Fibroblast of skin of abdomen (primary cell): ENCODE measurements at places on chromosomes 4 and X.
A peak's percentile ranks its signal among the peaks of the same experiment; 100 is the strongest.

DNA sequence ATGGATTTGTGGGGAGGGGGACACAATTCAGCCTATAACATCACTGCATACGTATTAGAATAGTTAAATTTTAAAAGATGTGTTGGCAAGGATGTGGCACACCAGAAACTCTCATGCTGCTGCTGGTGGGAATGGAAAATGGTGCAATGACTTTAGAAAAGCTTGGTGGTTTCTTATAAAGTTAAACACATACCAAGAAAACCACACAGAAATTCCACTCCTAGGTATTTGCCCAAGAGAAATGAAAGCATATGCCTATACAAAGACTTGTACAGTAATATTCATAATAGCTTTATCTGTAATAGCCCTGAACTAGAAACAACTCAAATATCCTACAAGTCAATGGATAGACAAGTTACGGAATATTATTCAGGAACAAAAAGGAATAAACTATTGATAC lies 71.3 kb upstream of the PDHA1 start:
- peak; percentile 4 for DNase-seq

GRCh38 chr4:130646886-130647285 lies 1550.9 kb downstream of the C4orf33 start:
- no peak for DNase-seq

DNA sequence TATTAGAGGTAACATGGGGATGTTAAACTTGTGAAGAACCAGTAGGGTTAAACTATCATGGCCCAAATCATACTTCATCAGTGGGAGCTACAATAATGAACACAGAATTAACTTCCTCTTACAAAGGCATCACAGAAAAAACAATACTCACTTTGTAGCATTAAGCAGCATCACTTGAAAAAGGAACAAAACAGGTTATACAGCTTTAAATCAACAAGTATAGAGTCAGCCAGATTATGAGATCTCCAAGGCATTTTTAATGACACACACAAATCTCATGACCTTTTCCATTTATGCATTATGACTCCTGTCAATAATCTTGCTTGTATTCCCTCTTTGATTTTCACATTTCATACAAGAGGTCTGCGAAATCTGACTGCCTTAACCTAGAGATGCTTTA lies 18.3 kb downstream of the FBXL5 start:
- no peak for DNase-seq

DNA sequence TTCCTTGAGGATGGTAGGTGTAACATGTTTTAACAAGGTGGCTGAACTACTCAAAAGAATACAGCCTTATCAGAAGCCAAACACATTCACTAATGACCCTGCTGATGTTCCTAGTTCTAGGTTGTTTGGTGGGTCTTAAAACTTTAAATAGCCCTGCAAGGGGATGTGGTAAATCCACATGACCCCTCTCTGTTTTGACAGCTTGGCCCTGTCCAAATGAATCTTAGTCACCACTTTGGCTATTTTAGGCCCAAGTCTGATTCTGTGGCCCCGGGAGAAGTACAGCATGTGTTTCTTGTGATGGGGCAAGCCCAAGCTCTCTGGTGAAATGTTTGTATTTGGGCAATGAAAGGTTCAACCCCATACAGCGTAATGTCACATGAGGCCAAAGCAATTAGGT lies 54.5 kb upstream of the GPR34 start:
- DNase-seq, result no peak

DNA sequence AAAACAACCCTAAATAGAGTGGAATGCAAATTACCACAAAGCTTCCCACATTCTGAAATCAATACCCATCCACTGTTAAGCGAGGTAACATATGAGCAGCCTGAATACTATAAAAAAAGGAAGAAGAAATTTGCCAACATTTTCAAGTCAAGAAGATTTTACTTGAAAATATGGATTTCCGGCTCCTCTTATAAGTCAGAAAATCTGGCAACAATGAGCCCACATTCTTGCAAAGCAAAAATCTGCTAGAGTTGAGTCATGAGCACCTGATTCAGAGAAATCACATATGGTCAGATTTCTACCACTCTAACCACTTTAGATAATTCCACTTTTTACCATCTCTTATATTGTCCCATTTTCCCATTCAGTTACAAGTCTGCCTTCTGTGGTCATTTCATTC lies 395.7 kb downstream of the DTHD1 start:
- DNase-seq, result no peak

DNA sequence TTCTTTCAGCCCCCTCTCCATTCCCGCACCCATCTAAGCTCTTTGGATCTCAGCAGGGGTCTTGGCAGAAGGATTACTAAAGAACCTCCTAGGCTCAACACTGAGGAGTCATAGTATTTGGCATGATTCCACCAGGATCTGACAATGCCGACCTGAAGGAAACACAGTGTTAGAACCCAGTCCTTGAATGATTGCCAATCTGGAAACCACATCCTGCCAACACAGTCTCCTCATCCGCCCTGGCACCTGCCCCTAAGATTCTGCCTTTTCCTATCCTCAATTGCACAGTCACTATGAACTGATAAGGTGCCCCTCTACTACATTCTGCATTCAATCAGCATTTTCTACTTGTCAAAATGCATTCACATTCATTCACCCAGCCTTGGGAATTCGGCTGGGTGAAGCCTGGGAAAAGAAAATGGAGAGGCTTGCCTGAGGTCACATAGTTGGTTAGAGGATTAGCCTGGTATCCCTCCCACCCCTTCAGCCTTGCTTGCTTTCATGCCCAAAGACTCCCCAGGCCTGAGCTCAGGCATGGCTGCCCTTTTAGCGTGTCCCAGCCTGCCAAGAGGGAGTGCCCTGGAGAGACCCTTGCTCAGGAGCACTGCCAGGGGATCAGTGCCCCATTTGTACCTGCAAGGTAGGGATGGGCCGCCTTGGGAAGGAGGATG lies 2.2 kb upstream of the CLDN2 start:
- DNase-seq, result peak; percentile 56

- no peak for DNase-seq
These were observed 24.3 kb downstream of the FAM149A start for GRCh38 chr4:186128842-186129241.

DNA sequence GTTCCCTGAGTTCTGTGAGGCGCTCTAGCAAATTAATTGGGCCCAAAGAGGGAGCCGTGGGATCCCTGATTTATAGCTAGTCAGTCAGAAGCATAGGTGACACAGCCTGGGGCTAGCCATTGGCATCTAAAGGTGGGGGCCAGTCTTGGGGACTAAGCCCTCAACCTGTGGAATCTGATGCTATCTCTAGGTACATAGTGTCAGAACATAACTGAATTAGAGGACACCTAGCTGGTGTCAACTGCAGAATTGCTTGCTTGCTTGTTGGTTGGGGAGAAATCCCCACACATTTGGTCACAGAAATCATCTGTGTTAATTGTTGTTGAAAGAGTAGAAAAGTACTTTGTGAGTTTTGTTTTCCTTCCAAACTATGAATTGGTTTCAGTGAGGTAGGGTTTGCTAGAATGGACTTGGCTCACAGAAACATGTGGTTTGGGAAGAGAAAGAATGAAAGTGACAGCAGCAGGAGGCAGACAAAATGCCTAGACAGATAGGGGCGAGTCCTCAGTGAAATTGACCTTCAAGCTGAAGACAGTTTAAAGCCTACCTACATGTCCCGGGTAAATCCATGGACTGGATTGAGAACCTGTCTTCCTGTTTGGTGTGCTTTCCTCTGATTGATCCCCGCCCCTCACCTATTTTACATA lies 12.8 kb upstream of the GPR82 start:
- no peak for DNase-seq

- peak; percentile 75 for DNase-seq
These were observed 772 bp upstream of the WNK3 start for GRCh38 chrX:54358424-54359211.

DNA sequence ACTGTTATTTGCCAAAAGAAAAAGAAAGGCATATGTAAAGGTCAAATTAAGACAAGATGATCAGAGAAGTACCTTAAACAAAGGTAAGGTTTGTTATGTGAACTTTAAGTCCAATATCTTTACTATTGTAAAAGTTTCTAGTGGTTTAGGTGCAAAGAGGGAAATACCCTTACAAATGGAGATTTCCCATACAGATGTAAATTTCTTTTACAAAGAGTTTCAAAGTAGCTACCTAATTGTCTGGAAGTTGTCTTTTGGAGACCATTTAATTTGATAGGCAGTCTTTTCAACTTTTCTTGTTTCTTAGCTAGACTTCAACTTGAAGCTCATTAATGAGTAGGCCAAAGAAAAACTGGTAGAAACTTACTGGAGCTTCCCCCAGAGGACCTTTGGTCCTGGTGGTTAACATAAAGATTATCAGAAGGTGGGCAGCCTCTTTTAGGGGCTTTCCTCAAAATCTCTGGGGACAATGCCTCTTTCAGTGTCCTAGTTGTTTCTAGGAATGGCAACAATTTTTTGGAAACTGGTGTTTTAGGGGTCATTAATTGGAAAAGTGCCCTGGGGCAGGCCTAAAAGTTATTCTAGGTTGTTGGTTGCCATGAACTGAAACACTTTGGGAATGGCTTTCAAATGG lies 297.3 kb downstream of the GUCY2F start:
- no peak for DNase-seq

DNA sequence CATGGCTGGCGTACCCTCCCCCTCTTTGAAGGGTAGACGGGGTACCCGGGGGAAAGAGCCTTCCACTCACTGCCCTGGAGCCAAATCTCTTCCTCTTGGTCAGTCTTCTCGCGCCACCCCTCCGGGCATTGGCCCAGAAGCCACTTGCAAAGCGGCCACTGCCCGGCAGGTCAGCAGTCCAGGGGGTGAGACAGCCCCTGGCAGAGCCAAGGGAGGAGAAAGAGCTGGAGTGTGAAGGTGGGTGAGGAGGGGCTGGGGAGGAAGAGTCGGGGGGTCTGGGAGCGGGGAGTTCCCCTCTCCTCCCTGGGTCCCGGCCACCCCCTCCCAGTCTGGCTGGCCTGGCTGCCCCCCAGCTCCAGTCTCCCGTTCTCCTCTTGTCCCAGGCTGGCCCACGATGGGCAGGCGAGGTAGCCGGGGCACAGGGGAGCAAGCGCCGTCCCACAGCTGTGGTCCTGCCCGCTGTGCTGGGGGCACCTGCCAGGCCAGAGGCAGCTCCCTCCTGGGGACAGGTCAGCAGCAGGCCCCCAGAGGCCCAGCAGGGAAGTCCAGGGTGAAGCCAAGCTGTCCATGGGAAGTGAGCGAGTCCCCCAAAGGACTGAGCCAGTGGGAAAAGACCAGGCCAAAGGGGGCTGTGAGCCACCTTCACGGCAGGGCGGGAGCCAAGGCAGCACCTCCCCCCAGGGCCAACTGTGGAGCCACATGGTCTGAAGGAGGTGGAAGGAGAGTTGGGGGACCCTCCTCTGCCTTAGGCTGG lies 21.6 kb upstream of the DUSP9 start:
- no peak for DNase-seq

- DNase-seq, result no peak
These were observed 2.4 kb downstream of the WDR44 start for GRCh38 chrX:118348186-118348810.

DNA sequence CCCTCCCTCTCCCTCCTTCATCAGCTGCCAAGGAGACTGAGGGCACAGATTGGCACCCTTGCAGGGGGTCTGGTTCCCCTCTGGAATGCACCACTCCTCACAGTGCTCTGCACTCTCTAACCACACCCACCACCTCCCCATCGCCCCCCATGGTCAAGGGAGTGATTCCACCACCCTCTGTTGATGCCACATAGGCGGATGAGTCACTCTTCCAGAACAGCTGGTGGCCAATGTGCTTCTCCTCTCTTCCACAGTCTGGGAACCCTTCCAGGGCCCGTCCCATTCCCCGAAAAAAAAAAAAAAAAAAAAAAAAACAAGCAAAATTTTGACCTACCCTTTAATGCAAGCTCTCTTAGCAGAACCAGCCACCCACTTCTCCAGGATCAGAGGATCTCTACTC lies 341.3 kb upstream of the KLF3 start:
- DNase-seq, result peak; percentile 87

GRCh38 chr4:95038791-95039190 lies 281.0 kb downstream of the BMPR1B start:
- DNase-seq, result peak; percentile 6

- DNase-seq, result peak; percentile 9
These were observed 353.4 kb downstream of the SPRY1 start for GRCh38 chr4:123750044-123750443.

- peak; percentile 71 for DNase-seq
These were observed 50.3 kb downstream of the MAML3 start for GRCh38 chr4:140103676-140104075.

DNA sequence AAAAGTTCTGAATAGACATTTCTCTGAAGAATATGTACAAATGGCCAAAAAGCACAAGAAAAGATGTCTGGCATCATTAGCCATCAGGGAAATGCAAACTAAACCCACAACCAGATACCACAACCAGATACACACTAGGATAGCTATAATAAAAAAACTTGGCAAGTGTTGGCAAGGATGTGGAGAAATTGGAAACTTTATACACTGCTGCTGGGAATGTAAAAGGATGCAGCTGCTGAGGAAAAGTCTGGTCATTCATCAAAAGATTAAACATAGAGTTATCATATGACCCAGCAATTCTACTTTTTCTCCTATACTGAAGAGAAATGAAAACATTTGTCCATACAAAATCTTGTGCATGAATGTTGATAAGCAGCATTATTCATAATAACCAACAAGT lies 92.3 kb downstream of the UCHL1 start:
- DNase-seq, result peak; percentile 18

- DNase-seq, result no peak
These were observed 23.8 kb downstream of the GRIA2 start for GRCh38 chr4:157244348-157244747.

DNA sequence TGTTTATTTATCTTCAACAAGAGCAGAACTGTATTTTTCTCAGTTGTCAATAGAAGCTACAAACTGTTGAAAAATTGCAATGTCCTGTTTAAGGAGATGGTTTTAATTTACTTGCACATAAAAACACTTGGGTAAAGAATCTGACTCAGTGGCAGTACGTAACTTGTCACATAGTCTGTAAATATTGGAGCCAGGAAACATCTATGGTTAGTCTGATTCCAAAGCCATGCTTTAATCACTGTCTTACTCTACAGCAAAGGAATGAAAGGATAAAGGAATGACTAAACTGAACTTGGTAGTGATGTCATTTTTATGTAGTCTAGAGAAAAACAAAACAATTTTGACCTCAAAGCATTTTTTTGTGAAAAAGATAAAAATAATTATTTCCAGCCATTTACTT lies 537.2 kb downstream of the STIM2 start:
- DNase-seq, result peak; percentile 77

DNA sequence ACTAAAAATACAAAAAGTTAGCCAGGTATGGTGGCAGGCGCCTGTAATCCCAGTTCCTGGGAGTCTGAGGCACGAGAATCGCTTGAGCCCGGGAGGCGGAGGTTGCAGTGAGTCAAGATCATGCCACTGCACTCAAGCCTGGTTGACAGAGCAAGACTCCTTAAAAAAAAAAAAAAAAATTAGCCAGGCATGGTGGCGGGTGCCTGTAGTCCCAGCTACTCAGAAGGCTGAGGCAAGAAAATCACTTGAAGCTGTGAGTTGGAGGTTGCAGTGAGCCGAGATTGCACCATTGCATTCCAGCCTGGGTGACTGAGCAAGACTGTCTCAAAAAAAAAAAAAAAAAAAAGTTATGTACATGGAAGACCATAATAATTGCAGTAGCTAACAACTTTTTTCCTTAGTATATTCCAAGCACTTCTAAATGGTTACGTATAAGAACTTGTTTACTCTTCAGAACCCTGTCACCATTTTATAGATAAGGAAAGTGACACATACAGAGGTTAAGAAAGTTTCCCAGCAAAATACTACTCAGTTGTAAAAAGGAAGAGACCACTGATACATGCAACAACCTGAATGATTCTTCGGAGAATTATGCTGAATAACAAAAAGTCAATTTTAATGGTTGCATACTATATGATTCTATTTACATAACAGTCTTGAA lies 24.5 kb downstream of the RUFY3 start:
- peak; percentile 73 for DNase-seq
